ENCODE measurements at places on chromosomes 6 and 20. TPM values are rescaled to one million over a fixed set of nuclear protein-coding genes. Genes with fewer than 3 reads are reported as not detected.

DNA sequence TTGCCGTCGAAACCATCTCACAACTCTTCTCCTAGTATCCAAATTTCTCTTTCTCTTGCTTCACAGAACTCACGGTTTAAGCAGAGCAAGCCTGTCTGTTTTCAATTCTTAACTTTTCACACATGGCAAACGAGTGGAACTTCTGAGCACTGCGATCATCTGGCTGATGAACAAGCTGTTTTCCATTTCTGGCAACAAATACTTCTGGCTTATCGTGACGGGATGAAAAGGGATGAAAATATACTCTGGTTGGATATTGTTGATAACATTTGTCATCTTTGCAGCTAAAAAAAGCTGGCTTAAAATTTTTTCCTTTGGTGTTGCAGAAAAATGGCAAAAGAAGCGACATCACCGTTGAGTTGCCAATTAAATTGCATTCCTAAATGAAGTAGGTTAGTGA, 515.2 kb upstream of the JARID2 start:
- no peak for DNase-seq

DNA sequence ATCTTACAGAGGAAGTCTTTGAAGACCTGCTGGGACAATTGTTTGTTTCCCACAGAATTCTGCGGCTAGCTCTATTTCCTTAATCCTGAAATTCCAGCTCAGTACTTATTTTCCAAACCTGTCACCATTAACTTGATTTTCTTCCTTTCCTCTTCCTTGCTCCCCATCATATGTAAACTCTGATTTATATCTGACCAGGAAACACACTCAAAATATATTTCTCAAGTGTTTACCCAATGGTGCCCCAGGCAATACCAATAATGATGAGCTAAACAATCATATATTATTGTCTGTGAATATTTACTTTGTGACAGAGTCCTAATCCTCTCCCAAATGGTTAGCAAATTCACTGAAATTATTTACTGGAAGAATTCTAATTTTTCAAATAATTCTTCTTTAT, 597.3 kb downstream of the PKHD1 start:
- no peak for DNase-seq

GRCh38 chr6:48765352-48765961, 654.5 kb upstream of the PTCHD4 start:
- peak; percentile 93 for DNase-seq

GRCh38 chr6:156109713-156110112, 654.1 kb upstream of the NOX3 start:
- no peak for DNase-seq

DNA sequence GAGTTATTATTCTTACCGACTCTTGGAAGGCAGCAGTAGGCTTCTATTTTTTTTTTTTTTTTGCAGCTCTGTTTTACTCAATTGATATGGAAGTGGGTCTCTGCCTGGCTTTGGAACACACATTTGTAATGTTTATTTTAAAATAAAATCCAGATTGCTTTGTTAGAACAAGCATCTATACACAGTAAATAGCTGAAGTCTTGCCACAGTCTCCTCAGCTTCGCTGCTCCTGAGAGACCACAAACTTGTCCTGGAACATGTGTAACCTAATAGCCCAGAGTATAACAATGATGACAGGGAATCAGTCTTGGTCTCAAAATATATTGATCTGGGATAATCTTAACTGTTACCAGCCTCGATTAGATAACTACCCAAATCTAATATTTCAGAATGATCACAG, 299.8 kb upstream of the NOX3 start:
- DNase-seq = no peak

DNA sequence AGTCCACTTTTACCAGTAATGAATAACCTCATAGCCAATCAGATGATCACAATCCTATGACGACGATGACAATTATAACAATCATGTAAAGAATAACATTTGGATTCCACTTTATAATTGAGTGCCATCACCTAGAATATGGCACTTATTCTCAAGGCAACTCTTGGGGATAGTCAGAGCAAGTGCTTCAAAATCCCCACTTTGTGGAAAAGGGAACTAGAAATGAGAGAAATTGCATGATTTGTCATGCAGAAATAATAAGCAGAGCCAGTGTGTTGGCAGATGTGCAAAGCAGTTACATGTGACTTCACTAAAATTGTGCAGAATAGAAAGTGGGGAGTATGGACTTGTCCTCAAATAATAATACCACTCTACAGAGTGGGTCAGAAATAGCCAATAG, 41.3 kb downstream of the FRK start:
- DNase-seq = peak; percentile 43

DNA sequence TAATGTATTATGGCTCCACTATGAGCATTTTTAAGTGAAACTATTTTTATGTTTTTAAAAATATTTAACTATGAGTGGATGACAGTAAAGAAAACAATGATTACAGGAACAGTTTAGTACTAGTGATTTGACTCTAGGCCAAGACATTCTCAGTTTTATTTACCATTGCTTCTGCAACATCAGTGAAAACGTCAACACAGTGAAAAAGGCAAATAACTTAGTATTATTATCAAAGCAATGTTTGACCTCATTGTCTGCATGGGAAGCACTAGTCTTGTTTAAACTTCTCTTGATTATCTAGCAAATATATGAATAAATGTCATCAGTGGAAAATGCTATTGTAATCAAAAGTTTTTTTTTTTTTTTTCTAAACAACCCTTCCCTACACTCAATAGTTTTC, 165.0 kb downstream of the HTR1B start:
- DNase-seq = no peak

- DNase-seq = no peak
Measured at GRCh38 chr6:104462811-104463599, 396.7 kb downstream of the HACE1 start.

DNA sequence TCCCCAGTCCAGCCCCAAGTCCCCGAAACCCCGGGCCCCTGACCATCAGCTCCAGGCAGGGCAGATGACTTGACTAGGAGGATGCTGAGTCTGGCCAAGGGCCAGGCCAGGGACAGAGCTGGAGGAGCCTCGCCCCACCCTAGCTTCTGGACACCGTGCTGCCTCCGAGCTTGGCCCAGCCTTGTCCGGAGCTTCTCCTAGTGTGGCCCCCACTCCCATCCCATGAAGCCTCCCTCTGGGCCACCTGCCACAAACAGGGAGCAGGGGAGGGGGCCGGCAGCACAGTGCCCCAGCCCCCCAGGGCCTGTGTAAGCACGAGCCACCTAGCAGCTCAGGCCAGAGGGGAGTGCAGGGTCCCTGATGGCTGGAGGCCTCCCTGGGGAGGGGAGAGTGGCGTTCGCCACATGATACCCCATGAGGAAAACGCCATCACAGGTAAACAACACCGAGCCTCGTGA, 5.3 kb downstream of the EEF1A2 start:
- no peak for DNase-seq

DNA sequence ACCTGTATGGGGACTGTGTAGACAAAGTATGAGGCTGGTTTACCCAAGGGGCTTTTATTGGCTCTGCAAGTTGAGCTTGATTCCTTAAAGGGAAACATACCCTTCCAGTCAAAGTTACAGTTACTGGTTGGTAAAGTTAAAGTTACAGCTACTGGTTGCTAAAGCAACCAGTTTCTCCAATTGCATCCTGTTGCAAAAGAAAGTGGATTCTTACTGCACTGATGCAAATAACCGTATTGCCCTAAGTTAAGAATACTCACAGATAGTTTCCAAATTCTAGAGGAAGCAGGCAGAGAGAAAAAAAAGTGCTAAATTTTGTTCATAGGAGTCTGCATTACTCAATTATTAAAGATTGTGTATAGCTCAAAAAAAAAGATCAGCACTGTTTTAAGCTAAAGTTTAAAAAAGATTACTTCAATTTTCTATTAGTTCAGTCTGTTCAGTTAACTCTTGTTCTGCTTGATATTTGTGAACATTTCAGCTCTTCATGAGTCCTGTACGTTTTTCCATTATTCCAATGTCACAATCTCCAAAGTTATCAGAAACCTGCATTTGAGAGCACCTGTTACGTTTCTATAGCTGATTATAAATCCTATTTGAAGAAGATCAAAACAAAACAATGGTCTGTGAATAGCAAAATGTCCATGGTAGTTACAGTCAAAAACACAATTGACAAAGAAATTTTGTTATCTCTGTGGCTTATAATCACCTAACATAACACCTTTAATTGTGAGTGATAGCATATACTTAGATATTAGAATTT, 8.6 kb upstream of the IL22RA2 start:
- DNase-seq = no peak

GRCh38 chr20:9499126-9499899, 15.1 kb upstream of the LAMP5 start:
- DNase-seq = no peak

DNA sequence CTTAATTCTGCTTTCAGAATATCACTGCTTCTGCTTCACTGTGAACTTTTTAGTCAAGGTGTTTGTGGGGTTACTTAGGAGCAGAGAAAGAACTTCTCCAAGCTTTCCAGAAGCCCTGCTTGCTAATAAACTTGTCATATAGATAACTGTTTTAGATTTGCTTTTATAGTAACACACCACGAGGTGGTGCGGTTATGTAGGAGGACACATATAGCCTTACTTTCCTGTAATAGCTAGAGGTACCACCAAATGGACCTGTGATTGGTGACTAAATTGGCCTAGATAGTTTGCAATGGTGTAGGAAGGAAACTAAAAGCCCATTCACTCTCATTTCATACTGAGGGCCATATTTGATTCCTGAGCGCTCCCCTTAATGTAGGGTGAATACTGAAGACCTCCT, 52.3 kb upstream of the BCLAF1 start:
- DNase-seq = peak; percentile 49

DNA sequence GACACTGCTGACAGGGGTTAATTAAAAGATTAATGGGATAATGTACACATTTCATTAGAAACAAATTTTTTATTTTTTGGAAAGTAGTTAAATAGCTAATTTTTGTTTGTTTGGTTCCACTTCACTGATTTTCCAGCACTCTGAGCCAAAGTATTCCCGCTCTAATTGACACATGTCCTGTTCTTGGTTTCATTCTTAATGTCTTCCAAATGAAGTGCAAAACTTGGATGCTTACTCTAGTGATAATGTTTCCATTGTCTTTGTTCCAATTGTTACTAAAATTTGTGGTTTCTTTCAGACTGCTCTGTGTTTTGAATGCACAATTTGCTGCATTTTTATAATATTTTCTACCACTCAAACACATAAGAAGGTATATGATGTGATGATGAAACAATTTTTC, 794.3 kb downstream of the PHF3 start:
- DNase-seq = no peak

- no peak for DNase-seq
Measured at GRCh38 chr6:148565930-148566663, 180.7 kb upstream of the UST start.

DNA sequence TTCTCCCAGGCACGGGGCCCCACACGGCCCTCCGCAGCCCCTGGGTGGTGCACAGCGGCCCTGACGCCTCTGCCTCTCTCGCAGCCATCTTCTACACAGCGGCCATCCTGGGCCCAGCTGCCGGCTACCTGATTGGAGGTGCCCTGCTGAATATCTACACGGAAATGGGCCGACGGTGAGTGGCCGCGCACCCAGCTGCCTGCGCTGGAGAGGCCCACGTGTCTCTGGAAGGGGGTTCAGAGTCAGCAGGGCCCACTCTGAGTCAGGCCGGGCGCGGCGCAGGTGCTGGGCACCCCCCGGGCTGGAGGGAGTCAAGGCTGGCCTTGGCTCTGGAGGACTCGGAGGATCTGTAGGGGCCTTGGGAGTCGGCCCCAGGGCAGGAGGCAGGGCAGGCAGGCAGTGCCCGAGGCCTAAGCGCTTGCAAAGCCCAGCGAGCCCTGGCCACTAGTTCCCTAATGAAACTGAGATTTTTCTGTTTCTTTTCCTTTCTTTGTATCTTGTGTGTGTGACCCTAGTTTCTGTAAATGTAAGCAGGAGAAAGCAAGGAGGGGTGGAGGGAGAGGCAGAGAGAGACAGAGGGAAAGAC, 16.4 kb downstream of the SLCO4A1 start:
- no peak for DNase-seq

- no peak for DNase-seq
Measured at GRCh38 chr6:134738211-134738885, 211.6 kb downstream of the ALDH8A1 start.

DNA sequence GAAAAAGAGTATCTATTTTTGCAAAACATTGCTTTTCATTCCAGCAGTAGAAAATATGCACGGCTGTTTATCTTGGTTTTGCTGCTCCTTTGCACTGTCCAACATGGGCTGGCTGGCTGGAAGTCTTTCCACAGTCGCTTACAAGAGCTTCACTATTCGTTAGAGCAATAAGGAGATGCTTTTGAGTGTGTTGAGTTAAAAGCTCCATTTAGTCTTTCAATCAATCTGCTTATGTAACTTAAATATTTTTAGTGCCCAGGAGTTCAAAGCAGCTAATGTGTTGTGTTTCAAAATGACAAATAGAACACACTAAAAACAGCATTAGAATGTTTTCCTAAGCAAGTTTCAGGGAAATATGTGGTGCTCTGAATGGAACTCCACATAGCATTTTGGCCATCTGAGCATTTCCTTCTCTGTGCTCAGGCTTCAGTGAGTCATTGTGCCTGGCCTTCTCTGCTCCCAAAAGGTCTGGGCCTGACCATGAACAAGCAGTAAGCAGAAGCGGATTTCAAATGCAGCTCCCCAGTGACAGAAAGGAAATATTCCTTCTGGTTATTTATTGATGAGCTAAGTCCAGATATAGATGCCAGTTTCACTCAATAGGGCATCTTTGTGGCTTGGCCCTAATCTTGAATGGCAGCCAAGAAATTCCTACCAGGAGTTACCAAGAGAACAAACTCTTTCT, 580.3 kb downstream of the TENT5A start:
- no peak for DNase-seq

- no peak for DNase-seq
Measured at GRCh38 chr6:128417698-128418097, 102.7 kb downstream of the PTPRK start.

GRCh38 chr20:34022839-34023234, 29.1 kb downstream of the RALY start:
- no peak for DNase-seq

DNA sequence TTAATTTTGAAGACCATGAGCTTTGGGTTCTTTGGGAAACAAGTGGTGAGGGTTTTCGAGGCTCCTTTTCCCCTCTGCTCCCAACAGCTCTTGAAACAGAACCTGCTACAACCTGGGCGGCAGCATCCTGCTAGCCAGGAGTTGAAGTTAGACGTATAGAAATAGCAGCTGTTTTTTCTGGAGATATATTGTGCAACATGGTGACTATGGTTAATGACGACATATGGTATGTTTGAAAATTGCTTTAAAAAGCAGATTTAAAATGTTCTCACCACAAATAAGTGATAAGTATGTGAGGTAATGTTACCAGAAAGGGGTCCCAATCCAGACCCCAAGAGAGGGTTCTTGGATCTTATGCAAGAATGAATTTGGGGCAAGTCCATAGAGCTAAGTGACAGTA, 138.9 kb downstream of the PDE7B start:
- DNase-seq = peak; percentile 9

DNA sequence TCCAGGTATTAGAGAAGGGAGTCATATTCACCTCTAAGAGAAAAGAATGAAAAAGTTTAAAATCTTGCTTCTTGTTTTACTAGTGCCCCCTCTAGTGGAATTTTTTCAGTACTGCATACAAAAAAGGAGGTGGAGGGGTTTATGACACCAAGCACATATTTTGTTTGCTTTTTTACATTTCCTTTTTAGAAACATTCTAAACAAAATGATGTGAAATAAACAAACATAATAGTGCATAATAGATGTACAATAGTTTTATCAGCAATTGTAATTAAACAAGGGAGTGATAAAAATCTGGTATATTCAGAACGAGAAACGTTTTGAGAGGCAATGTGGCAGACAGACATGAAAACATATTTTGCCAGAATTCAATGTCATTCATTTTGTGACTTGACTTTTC, 111.0 kb upstream of the TFAP2D start:
- DNase-seq = peak; percentile 77

The GPR63 gene
- not detected for total RNA-seq

The NOX3 gene
- total RNA-seq = not detected

The B3GAT2 gene
- total RNA-seq = not detected

The ZNF165 gene
- total RNA-seq = 0.26 TPM

The PRR3 gene
- total RNA-seq = 30.6 TPM

The SRMS gene
- total RNA-seq = not detected

The PROKR2 gene
- total RNA-seq = not detected

Measured in Karpas-422 (cell line).